ENCODE measurements at places on chromosomes 12 and 14.

GRCh38 chr14:77498120-77498979, at the start of gene ISM2:
Gene ISM2, minus strand, starts transcription at chr14:77498816. Its CDS starts 23 bp downstream, at chr14:77498793.
- DNase-seq, result peak; percentile 59

DNA sequence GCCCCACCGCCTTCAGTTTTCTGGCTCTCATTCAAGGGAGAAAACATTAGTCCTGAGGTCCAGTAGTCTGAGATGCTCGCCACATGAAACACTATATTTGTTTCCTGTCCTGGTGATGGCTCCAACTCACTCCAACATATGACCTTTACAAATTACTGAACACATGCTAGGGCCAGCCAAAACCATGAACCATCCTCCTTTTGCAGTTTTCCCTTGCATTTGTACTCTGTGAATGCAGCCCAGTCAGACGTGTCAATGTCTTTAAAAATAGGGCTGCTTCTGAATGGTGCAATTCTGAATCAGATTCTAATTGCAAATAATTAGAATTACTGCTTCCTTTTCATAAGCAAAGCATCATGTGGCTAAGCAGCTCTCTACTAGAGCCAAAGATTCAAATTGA, 36.0 kb downstream of the ADAMTS20 start:
- DNase-seq, result no peak

DNA sequence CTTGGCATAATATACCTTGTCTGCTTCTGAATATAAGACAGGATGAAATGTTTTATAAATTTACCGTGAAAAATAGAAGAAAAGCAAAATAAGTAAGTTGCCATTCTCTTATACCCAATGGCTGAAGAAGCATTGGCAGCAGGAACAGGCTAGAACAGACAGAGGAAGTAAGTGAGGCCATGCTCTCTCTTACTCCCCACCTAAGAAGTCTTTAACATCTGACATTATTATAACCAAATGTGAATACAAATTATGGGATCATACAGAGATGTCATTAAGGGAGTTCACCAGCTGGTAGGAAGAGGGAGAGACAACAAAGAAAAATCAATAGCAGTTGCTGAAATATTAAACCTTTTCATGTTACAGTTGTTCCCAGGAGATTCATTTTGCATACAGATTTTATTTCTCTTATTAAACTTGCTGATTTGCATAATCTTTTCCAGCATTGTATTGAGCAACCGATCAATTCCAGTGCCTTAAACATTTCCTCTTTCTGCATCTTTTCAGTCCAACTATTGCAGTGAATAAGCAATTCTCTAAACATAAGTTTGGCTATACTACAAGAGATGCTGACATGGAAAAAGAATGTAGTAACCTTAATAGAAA, 270.6 kb downstream of the SLC6A15 start:
- DNase-seq, result no peak

- DNase-seq, result no peak
Observed at GRCh38 chr12:110123919-110124268, 263 bp upstream of the IFT81 start.

DNA sequence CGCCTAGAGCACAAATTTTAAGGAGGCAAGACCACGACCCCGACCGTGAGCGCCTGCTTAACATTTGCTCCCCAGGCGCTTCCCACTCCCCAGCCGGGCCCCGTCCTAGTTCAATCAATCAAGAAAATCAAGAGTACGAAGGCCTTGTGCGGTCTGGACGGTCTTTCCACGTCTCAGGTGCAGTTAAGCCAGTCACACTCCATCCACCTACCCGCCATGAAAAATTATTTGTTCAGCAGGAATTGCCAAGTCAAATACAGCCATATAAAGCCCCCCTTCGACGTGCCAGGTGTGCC, 603 bp upstream of the LRR1 start:
- DNase-seq, result peak; percentile 20

DNA sequence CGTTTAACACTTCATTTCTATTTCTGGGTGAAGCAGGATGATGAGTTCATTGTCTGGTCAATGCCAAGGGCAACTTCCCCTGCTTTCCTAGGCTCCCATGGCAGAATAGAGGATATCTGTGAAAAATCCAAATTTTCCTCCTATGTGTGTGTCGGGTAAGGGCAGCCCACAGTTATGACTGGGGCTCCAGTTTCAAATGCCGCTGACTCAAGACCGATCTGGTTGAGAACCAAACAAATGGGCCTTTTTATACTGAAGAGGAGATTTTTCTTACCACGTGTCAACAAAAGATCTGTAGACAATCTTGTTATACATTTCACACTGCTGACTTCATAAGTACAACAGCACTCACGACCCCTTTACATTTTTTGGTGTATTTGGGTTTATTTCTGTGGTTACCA, 120.8 kb downstream of the CHST11 start:
- no peak for DNase-seq

DNA sequence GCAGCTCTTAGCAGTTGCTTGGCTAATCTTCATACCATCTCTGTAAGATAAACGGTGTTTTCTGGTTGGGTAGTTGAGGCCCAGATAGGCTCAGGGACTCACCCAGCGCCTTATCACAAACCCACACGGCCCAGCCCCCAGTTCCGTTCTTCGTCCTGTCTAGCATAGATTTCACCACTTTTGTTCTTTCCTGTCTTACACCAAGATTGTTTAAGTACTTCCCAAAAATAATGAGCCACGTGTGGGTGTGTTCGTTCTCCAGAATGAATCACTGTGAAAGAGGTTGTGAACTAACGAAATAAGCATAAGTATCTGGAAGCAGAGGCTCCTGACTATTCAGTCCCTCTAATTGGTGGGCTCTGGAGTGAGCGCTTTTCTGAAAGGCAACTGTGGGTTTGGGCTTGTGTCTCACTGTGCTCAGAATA, 21.4 kb downstream of the ACVR1B start:
- peak; percentile 50 for DNase-seq

GRCh38 chr12:3968523-3968922, 95.3 kb upstream of the PARP11 start:
- DNase-seq, result no peak

DNA sequence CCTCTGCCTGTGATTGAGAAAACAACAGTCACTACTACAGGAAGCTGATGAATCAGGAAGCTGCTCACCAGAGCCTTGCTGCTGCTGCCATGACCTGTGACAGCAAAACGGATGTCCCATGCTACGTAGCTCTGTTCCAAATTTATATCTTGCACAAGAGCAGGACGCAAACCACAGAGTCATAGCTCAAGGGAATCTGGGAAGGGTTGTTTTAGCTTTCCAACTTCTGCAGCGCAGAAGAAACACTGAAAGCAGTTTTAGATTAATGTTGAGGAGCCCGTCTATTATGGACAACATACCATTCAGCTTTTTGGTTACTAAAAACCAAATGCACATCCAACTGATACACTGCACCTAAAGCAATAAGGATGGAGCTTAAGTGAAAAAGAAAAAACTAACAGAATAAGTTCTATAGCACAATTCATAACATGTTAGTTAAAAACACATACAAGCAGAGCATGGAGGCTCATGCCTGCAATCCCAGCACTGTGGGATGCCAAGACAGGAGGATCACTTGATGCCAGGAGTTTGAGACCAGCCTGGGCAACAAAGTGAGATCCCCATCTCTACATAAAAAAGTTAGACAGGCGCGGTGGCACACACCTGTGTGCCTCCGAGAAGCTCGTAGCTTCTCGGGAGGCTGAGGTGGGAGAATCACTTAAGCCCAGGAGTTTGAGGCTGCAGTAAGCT, 1.7 kb upstream of the ANKRD33 start:
- DNase-seq, result peak; percentile 55

- peak; percentile 35 for DNase-seq
Observed at GRCh38 chr14:104085032-104085888, at the start of gene ASPG. Gene ASPG, plus strand, starts transcription at chr14:104085700. Its CDS starts 71 bp downstream, at chr14:104085771.

DNA sequence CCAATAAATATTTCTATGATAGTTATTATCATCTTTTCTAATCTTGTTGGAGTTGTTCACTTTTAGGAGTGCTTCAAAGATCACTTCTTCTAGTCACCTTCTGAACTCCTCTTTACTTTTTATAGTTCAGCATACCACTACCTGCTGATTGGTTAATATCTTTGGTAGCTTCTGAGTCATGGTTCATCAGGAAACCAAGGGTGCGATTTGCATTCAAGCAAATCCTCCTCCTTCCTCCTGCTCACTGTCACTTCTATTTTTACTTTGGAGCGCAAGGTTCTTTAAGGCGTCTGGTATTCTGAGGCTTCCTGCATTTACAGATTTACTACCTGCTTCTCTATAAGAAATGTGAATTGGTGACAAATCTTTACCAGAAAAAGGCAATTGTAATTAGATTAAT, 24.0 kb downstream of the SYT1 start:
- DNase-seq, result peak; percentile 16

GRCh38 chr12:94849411-94849976, 154.0 kb downstream of the NDUFA12 start:
- DNase-seq, result no peak

DNA sequence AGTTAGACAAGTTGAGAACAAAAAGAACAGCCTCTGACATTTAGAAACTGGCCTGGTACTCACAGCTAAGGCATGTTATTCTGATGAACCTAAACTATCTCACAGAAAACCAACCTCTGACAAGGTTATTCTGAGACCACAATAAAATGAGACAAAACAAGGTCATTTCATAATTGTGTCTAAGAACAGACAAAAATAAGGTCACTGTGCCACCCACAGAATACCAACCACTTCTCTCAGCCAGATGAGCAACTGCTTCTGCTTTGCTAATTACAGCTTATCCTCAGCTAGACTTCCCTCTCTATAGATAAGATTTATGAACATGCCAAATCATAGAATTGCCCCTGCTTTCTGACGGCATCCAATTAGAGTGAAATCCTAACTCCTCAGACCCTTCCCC, 52.2 kb upstream of the CRACR2A start:
- no peak for DNase-seq

DNA sequence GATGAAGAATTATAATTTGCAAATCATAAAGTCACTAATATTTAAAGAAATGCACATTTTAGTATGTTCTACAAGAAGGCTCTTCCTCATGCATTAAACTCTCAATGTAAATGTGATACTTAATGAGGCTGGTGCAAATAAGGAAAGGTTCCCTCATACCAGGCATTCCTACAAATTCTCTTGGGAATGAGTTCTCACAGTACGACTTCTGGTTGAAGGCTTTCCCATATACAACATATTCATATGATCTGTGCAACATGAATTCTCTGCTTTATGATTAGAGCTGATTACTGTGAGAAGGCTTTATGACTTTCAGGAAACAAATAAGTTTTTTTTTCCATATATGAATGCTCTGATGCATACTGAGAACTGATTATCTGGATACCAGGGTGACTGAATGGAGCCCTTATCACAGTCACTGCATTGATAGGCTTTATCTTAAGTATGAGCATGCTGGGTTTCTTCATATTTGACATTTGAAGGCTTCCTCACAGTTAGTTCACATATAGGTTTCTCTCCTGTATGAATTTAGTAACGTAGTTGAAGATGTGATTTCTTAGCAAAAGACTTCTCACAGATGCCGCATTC, 293.9 kb downstream of the RAD51B start:
- DNase-seq, result no peak

DNA sequence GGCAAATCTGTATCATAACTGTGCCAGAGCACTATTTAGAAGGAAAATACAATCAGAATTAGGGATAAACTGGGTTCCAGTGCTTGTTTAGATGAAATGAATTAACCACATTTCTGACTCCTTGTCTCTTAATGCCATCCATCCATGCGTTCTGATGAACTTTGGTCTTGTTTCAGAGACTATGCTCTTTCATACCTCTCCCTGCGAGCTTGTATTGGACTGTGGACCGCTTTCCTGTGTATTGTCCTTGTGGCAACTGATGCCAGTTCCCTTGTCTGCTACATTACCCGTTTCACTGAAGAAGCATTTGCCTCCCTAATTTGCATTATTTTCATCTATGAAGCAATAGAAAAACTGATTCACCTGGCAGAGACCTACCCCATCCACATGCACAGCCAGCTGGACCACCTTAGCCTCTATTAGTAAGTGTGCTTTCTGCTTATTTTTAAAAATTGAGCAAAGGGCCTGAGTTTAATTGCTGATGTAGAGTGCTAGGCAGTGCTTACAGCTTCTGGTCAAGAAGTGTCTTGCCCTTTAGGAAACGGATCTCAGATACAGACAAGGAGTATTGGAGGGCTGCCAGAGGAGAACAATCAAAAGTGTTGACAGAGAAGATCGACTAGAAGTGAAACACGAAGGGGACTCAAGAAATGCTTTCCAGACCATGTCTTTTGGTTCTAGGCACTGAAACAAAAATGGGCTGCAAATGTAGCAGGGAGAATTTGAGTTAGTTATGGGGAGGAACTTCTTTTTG, 46.7 kb downstream of the SLC4A8 start:
- DNase-seq, result no peak

DNA sequence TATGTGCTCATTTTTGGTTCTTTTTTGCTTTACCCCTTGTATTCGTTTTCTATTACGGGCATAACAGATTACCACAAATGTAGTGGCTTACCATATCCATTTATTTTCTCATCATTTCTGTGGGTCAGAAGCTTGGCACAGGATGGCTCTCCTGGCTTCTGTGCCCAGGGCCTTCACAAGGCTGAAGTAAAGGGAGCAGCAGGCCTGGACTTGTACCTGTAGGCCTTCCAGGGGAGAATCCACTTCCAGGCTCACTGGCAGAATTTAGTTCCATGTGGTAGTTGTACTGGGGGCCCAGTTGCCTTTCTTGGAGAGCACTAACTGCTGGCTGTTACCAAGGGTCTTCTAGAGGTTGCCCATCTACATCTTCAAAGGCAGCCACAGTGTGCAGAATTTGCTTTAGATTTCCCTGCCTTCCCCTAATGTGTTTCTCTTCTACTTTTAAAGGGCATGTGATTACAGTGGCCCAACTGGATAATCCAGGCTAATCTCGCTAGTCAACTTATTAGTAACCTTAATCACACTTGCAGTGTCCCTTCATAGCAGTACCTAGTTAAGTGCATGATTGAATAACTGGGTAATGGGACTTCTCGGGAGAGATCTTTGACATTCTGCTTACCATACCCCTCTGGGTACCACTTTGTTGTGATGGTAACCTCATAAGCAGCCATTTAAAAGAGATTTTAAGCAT, 67.0 kb downstream of the CRADD start:
- DNase-seq, result peak; percentile 15

- no peak for DNase-seq
Observed at GRCh38 chr12:28171356-28172060, 18.7 kb upstream of the CCDC91 start.

GRCh38 chr12:52191841-52192791, at the start of gene KRT80:
Gene KRT80, minus strand, starts transcription at chr12:52192014. Its CDS starts 112 bp downstream, at chr12:52191902.
- DNase-seq, result peak; percentile 98

GRCh38 chr14:94028450-94028826, 2.3 kb downstream of the OTUB2 start:
- peak; percentile 66 for DNase-seq

GRCh38 chr14:53735916-53736315, 220.7 kb downstream of the BMP4 start:
- DNase-seq, result no peak

GRCh38 chr14:100470523-100470897, 116.7 kb downstream of the BEGAIN start:
- DNase-seq, result no peak

- no peak for DNase-seq
Observed at GRCh38 chr14:52266782-52267181, 716 bp upstream of the PTGDR start.

GRCh38 chr12:28086521-28087155, 103.6 kb upstream of the CCDC91 start:
- no peak for DNase-seq

Measured in RWPE1 (cell line).